Inflammatory macrophage treated with lipopolysaccharide for 4 hours (primary cell): ENCODE measurements at places on chromosomes 5 and 9.
A peak's percentile ranks its signal among the peaks of the same experiment; 100 is the strongest.

- DNase-seq: no peak
Observed at GRCh38 chr9:101880846-101881245, 142.4 kb upstream of the GRIN3A start.

DNA sequence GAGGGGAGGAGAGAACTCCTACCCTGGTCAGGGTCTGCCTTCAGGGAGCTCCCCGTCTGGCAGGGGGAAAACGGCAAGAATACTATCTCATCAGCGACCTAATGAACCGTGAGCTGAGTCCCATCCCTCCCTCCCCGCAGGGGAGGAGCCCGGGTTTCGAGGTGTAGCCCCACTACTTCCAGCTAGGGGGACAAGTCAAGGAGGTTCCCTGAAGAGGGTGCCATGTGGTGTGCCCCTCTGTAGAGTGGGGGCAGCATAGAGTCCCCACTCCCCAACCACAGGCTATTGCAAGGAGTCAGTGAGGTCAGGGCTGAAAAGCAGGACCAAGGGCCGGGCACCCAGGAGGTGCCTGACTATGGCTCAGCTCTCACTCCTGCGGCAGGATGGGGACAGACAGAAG lies 50.9 kb upstream of the RXRA start:
- DNase-seq: no peak

DNA sequence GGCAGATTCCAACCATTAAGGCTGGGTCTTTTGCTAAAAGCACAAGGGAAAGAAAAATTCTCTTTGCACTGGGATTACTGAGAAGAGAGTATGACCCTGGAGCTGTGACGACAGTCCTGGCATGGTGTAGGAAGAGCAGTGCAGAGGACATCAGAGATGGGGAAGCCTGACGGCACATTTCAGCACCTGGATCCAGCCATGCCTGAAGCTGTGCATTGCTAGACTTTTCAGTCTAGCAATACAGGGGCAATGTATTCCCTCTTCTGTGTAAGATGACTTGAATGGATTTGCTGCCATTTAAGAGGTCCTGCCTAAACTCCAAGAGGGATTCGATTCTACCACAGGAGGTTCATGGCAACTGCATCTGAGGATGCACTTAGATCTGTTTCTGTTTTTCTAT lies 12.3 kb upstream of the MRNIP start:
- no peak for DNase-seq

- no peak for DNase-seq
Observed at GRCh38 chr9:6194934-6195333, 20.7 kb upstream of the IL33 start.

- no peak for DNase-seq
Observed at GRCh38 chr9:2117527-2117926, 102.4 kb downstream of the SMARCA2 start.

DNA sequence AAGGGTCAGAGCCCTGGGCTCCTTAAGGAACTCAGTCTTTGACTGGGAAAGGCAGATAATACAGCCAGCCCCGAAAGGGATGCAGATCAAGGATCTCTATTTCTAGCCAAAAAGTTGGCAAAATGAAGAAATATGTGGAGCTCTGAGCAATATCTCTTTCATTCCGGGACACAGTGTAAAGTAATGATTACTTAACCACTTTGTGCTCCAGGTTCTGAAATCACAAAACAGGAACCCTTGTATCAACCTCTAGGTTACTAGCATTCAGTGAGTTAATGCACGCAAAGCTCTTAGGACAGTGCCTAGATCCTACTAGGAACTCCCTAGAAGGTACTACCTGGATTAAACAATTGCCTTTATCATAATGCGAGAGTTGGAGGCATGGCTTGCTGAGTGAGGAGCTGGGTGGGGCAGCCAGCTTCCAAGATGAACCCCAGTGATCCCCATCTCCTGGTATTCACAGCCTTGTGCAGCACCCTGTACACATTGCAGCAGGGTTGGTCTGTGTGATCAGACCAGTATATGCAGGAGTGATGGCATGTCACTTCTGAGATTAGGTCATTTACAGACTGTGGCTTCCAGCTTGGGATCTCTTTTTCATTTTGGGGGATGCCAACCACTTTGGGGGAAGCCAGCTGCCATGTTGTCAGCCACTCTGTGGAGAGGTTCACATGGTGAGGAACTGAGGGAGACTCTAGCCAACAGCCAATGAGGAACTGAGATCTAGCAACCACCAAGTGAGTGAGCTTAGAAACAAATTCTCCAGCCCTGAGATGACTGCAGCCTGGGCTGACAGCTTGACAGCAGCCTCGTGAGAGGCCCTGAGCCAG lies 103.1 kb upstream of the SLC44A1 start:
- DNase-seq: peak; percentile 89
